Uterus (tissue), 4 donors: ENCODE measurements at places on chromosomes 3 and 15.

DNA sequence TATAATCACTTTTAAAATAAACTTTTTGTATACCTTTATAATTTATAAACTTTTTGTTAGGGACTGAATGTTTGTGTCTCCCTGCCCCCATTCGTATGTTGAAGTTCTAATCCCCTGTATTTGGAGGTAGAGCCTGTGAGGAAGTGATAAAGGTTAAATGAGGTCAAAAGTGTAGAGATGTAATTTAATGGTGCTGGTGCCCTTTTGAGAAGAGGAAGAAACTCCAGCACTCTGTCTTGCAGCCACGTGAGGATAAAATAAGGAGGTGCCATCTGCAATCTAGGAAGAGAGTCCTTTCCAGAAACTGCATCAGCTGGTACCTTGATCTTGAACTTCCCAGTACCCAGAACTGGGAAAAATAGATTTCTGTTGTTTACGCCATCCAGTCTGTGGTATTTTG, 106.1 kb upstream of the RGMA start:
- no peak for DNase-seq

- no peak for DNase-seq
These were observed 446.8 kb downstream of the CHL1 start for GRCh38 chr3:643376-643775.

- no peak for DNase-seq
These were observed 3.5 kb downstream of the MYD88 start for GRCh38 chr3:38141952-38142273.

DNA sequence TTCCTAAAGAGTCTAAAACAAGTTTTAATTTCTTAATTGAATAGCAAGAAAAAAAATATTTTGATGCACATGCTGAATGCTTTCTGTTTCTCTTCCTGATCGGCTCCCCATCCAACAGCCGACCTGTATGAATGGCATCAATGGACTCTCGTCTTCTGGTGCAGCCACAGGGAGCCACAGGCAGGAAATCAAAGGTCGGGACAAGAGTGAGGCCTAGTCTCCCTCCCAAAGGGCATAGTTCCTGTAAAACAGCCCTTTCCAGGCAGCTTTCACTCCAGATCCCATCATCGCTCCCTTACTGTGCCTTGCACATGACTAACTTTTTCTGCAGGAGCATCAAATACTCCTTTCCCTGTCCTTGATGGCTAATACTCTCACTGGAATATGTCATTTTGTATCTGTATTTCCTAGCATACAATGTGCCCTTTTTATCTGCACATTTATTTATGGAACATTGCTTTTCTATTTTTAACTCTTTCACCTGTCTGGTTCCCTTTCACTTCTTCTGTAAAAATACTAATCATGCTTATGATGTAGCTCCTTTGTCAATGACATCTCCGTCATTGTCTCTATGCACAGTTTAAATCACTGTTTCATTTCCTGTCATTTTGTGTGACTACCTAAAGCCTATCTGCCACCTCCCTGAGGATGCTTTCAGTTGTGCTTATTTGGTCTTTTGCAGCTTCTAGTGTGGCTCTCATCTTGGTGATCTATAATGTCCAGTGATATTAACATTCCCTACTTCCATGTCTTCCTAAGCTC, 326.2 kb downstream of the CTNNB1 start:
- no peak for DNase-seq

DNA sequence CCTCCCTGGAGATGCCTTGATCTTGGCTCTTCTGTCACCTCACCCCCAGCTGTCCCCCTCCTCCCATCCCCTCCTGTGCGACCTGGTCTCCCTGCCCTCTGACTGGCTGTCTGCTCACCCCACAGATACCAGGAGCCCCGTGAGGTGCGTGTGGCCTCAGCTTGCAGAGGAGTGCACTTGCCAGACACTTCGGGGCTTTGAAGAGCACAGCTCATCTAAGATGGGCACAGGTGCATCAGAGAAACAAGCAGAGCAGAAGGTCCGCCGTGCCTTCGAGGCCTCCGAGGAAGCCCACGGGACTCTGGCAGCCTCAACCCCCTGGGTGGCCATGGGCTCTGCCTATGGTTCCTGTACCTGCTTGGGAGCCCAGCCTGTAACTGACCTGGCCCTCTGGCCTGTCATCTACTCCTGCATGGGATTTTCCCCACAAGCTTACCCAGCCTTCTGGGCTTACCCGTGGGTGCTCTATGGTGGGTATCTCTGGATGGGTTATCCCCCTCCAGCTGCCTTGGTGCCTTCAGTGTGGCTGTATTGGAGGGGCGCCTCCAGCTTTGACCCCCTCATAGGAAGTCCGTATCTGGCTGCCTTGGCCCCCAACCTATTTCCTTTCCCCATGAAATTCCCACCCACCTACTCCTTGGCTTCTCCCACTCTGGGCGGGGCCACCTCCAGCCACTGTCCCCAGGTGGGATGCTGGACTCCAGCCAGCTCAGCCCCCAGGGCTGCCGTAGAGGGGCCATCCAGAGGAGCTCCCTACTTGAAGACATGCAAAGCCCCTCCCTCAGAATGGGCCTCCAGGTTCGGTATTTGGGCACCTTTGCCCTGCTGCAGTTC, 3.8 kb downstream of the PRR23E start:
- DNase-seq, result no peak

DNA sequence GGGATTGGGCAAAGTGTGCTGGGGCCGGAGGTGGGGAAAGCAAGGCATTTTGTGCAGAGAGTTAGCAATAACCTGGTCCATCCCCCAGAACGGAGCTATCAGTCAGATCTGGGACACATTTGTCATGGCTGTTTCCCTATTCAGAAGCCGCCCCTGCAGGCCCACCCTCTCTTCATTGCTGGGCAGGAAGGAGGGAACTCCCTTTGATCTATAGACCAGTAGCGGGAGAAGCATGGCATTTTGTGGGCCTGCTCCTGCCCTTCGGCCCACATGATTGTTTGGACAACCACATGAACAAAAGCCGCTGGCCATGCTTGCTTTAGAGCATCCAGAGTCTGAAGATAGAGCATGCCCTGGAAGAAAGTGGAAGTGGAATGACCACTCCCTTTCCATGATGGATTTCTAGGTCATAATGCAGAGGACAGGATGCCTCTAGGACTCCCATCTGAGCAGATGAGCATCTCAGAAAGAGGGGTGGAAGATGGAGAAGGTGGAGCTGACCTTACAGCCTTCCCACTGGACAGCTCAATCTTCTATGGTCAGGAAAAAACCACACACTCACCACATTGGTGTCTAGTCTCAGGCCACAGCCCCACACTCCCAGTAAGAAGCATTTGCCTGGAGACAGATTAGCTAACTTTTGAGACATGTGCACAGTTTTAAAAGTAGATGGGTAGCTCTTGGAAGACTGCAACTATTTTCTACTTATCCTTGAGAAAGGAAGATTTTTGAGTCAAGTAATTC, 11.9 kb upstream of the LRTM1 start:
- no peak for DNase-seq

GRCh38 chr3:129312671-129313414, 34.2 kb downstream of the HMCES start:
- DNase-seq, result no peak

- DNase-seq, result no peak
These were observed 76.3 kb upstream of the ATP2B2 start for GRCh38 chr3:10581716-10582115.

DNA sequence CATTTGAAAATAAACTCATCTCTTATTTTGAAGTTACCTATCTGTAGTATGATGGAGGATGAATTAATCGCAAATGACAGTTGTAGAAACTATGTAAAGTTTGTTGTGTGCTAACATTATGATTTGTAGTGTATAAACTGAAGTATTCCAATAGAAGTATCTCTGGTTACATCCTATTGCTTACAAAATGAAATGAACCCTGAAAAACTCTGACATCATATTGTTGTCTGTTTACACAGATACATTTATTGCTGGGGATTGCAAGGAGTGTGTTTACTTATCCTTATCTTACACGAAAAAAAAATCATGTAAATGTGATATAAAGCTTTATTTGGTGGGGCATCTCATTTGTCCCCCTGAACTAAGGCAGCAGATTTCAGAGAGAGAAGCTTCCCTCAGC, 2.6 kb upstream of the ABHD10 start:
- no peak for DNase-seq

DNA sequence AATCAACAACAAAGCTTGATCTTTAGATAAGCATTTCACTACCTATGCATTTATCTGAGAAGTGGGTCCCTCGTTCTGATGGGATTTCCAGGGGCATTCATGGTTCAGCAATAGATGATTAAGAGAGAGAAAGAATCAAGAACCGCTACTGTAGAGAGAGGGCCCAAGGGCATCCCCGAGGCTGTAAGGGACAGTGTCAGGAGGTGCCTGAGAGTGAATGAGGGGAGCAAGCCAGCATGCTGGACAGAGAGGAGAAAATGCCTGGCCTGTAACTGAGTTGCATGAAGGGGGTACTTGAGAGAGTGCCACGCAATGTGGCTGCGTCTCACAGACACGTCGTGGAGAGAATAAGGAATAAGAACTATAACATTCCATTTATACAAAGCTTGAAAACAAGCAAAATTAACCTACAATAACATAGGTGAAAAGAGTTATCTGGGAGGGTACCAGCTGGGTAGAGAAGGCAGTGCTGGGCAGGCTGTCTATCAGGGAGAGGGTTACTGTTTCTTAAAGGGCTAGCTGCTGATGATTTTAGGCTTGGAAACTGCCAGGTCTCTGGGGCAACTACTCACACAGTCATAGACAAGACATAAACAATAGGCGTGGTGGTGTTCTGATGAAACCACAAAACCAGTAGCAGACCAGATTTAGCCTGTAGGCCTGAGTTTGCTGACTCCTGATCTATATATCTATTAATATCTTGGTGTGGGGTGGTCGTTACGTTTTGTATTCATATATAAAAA, 374.6 kb upstream of the CFAP20DC start:
- DNase-seq, result no peak

DNA sequence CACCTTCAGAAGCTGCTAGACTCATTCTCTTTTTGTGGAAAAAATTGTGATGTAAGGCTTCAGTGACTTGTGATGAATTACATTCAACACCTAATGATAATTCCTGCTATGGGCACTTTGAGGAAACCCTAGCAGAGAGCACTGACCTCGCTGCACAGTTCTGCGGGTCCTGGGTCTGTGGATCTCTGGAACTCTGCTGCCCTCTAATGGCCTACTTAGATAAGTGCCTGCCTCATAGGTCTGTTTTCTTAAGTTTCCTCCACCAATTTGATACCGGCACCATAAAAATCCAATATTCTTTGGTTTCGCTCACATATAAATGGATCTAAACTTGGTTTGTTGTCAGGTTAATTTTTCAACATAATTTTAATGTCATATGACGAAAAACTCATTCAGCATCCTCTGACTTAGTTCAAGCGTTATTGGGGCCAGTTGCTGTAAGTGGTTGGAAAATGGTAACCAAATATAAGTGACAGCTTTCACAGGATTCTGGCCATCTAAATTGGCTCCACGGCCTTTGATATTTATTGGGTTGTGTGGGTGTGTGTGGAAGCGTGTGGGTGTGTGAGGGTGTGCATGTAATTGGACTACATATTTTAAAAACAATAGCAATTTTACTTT, 10.4 kb downstream of the SLITRK3 start:
- DNase-seq, result peak; percentile 42

GRCh38 chr3:126917232-126917804, 65.6 kb upstream of the PLXNA1 start:
- no peak for DNase-seq

DNA sequence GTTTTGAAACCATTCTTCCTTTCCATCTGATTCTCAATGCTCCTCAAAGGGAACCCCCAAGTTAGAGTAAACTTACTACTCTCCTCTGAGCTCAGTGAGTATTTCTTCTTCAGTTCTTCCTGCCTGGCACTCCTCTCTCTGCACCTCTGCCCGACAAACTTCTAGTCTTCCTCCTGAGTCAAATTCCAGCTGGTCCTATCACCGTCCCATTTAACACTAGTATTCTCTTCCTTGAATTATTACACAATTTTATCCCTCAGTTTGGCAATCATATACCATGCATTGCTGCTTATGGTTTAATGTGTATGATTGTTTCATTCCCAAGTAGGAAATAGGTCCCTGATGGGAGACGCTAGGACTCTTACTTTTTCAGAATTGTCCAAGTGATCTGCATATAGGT, 279.7 kb downstream of the MECOM start:
- no peak for DNase-seq

DNA sequence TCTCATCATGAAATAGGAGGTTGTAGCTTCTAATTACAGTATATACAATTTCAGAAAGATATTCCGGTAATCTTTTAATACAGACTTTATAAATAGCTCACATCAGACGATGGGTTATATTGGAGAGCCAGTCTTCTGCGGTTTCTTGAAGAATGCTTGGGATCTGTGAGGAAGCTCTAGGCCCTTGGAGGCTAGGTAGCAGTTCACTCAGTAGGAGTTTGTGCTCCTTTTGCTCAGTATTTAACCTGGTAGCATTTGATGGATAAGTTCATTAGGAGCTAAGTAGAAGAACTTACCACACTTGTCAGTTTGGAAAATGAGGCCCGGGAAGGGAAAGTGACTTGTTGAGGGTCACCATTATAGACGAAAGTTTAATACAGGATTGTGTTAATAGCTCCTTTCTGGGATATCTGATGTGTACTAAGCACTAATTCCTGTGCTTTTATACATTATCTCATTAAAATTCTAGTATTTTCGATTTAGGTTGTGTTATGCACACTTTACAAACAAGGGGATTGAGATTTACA, 2.8 kb downstream of the FNDC3B start:
- no peak for DNase-seq

- peak; percentile 76 for DNase-seq
These were observed 88.4 kb upstream of the PLSCR4 start for GRCh38 chr3:146339349-146339748.

DNA sequence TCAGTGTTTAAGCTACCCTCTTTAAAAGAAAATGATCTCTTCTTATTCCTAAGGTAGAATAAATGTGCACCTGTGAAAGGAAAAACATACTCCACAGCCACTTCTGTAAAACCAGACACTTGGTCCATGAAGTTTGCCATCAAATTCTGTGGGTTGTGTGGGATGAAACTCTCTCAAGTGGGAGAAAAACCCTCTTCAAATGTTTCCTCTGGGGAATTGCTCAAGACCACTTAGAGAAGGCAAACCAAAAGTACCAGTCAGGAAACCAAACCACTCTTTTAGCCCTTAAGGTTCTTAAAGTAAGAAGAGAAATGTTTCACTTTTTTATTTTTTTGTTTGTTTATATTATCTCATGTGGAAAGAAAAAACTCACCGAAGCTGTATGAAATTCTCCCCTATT, 1.2 kb downstream of the COL8A1 start:
- no peak for DNase-seq

DNA sequence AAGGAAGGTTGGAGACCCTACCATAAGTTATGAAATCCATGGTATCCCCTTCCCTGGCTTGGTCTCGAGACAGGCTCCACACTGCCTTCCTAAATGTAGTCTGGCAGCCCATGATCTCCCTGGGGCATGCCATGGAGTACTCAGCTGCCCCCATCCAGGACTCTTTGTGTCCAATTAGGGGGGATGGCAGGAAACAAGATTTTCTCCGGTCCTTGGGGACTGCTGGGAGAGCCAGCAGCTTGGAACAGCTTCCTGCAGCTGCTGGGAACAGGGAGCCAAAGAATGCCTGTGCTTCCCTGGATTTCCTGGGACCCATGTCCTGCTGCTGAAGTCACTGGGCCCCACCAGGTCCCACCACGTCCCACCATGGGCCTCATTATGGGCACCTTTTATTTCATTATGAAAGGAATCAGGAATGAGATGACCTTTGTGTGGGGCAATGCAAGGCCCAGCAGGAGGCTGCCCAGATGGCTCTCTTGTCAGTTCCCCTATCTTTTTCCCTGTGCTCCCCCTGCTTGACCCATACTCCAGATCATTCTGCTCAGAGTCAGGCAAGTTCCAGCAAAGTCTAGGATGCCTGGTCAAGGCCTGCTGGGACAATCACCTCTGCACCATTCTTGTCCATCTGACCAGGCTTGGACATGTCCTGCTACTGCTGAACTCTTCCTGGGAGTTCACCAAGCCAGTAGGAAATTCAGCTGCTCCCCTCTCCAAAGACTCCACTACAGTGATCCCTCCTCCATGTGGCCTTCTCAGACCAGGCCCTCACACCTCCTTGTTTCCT, 15.0 kb upstream of the DAG1 start:
- DNase-seq, result no peak
